ENCODE measurements at places on chromosomes 3 and 15. TPM values are rescaled to one million over a fixed set of nuclear protein-coding genes. Genes with fewer than 3 reads are reported as not detected.

- no peak for DNase-seq
Observed at GRCh38 chr3:151721294-151721693, 12.4 kb upstream of the AADACL2 start.

PLSCR2 gene
- total RNA-seq = 0.34 TPM

- DNase-seq = peak; percentile 7
Observed at GRCh38 chr15:91100814-91101607, 954 bp downstream of the SV2B start.

COLQ gene
- 1.2 TPM for total RNA-seq
